NCI-H1105 (cell line): ENCODE measurements at places on chromosomes 3 and 15.

- no peak for DNase-seq
Measured at GRCh38 chr3:78087134-78087533, 1047.2 kb downstream of the ROBO2 start.

DNA sequence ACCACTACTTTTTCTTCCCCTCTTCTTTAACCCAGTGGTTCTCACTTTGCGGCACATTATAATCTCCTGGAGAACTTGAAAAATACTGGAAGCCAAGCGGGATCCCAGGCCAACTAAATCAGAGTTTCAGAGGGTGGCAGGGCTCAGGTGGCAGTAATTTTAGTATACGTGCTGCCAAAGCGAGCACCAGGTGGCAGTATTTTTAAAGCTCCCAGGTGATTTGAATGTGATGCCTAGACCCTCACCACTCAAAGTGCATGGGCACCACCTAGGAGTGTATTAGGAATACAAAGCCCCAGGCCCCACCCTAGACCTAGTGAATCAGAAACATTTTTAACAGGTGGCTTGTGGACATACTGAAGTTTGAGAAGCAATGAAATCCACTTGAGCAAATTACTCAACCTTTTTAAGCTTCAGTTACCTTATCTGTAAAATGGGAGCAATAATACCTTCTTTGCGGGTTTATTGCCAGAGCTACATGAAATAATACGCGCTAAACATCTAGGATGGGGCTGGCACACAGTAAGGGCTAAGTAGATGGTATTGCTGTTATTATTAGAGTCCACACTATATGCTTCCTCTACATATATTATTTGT is 8.3 kb downstream of the B3GALNT1 start:
- DNase-seq: peak; percentile 24

GRCh38 chr3:12352253-12352652 is 63.4 kb downstream of the PPARG start:
- DNase-seq: no peak

DNA sequence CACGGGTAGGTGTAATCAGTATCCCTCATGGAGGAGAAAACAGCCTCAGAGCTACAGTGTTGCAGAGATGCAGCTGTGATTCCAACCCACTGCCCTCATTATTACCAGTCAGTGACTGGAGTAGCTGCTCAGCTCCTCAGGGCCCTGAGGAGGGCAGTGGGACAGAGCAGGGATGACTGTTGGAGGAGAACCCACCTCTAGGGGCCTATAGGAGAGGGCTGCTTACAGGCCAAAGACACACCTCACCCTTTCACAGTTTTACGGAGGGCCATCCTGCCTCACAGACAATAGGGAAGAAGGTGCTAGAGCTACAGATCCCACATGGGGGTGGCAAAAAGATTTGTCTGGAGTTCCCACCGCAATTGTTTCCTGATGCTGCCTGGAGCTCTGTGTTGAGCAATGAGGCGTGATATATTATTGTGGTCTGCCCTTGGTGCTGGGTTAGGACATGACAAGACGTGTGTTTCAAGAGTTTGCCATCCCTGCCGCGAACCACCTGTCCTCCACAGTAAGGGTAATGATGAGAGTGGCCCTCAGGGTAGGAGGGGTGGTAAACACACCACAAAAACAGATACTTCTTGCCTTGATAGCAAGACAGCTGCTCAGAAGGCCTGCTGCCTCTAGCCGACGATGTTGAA is 140.5 kb upstream of the TPM1 start:
- no peak for DNase-seq

GRCh38 chr3:100082714-100083113 is 31.6 kb downstream of the FILIP1L start:
- DNase-seq: no peak

- DNase-seq: no peak
Measured at GRCh38 chr15:90084876-90085423, 17.3 kb downstream of the IDH2 start.

DNA sequence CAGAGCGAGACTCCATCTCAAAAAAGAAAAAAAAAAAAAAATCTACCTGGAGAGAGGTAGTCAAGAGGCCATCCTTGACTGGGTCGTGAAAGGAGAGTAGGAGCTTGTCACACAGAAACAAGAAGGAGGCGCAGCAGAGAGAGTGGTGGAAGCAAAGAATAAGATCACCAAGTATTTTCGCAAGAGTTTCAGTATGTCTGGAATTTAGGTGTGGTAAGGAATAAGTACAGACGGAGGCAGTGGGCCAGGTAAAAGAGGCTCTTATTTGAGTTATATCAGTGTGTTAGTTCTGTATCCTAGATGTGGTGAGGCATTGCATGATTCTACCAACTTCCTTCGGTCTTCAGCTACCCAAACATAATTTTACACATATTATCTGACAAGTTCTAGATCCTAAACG is 14.6 kb upstream of the ATP10A start:
- DNase-seq: no peak

DNA sequence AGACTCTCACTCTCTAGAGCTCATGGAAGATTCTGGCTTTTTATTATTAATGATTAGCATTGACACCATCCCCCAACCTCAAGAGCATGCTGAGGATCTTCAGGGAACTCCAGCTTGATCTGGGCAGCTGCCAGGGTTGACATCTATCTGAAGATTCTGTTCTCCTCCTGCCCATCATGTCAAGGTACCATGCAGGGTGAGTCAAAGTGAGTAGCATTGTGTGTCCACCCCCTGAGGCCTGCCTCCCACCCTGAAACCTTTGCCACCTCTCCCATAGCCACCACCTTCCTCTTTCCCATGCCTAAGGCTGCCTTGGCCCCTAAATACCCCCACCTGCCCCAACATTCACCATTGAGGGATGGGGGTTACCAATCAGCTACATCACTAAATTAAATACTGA is 70.1 kb upstream of the SLCO3A1 start:
- DNase-seq: no peak

DNA sequence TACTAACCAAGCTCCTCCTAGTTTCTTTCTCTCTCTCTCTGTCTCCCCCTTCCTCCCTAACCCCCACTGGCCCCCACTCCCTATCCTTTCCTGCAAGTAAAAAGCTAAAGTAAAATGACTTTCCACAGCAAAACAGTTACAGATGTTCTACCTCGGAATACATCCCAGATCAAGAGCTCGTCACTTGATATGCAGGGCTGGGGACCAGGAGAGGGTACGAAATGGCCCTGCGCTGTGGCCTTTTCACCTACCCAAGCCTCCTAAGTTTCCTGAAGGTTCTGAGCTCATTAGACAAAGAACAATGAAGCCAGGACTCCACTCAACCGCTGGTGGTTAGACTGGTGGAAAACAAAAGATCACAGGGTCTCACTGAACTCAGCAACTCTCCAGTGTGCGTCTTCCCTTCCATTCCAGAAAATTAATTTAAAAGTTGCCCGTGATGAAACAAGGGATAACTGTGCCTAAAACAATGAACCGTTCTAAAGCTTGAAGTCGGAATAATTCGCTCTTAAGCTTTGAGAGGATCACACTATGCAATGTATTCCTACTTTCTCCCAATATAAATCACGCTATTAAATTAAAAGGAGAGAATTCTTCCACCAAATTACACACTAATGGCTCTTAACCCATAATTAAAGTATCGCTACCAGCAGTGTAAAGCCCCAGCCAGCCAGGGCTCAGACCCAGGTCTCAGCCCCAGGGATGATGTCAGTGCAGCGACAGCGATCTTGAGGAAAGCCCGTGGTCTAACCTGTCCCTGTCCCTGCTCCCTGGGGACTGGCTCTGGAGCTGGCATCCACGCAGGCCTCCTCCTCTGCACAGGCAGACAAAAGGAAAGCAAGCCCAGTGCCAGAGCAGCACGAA is 5.0 kb downstream of the VGLL4 start:
- no peak for DNase-seq

GRCh38 chr15:56244811-56245576 is 1.3 kb upstream of the RFX7 start:
- DNase-seq: no peak

DNA sequence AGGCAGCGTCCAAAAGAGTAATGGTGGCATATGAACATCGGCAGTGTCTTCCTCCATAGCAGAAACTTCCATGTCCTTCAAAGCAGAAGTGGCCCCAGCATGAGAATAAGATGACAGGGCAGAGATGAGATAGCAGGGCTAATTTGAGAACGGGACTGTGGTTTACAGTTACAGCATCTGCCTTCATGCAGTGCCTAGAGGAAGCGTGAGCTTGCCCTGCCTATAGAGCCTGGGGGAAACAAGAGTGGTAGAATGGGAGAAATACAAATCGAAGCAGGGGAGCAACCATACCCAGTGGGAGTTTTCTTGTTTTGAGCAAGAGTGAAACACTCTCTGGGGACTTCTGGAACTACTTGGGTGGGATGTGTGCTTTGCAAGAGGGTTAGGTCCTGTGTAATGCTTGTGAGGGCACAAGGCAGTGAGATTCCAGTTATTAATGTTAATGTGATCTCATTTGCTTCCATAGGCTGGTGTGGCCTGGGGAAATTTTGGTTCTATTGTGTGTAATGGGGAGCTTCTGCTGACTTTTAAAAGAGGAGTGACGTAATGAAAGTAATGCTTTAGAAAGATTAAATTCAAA is 616.9 kb downstream of the ZIC1 start:
- DNase-seq: no peak

GRCh38 chr15:81274255-81274654 is 49.7 kb downstream of the STARD5 start:
- no peak for DNase-seq

- no peak for DNase-seq
Measured at GRCh38 chr15:39317225-39317624, 263.7 kb upstream of the THBS1 start.

- no peak for DNase-seq
Measured at GRCh38 chr3:41608347-41608746, 353.6 kb downstream of the ULK4 start.

- no peak for DNase-seq
Measured at GRCh38 chr3:171329746-171330145, 130.5 kb downstream of the TNIK start.

DNA sequence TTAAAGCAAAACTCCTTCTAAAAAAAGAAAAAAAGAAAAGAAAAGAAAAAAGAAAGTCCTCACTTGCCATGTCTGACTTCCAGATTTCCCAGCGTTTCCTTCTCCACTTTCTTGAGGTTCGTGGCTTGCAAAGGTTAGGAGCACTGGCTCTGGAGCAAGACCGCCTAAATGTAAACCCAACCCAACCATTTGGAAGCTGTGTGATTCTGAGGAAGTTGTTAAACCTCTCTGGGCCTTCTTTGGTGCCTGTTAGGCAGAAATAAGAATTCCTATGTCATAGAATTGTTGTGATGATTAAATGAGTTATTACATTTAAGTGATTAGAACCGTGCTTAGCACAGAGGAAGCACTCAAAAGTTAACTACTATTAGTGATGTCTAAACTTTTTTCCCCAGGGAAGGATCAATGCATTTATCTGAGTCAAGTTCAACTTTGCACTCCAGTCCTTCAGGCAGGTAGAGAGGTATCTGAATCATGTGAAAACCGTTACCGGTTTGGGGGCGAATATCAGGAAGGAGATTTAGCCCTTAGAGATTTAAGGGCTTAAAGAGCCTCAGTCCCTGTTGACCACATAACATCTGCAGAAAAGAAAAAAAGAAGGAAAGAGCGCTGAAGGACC is 78.3 kb upstream of the HES1 start:
- no peak for DNase-seq

DNA sequence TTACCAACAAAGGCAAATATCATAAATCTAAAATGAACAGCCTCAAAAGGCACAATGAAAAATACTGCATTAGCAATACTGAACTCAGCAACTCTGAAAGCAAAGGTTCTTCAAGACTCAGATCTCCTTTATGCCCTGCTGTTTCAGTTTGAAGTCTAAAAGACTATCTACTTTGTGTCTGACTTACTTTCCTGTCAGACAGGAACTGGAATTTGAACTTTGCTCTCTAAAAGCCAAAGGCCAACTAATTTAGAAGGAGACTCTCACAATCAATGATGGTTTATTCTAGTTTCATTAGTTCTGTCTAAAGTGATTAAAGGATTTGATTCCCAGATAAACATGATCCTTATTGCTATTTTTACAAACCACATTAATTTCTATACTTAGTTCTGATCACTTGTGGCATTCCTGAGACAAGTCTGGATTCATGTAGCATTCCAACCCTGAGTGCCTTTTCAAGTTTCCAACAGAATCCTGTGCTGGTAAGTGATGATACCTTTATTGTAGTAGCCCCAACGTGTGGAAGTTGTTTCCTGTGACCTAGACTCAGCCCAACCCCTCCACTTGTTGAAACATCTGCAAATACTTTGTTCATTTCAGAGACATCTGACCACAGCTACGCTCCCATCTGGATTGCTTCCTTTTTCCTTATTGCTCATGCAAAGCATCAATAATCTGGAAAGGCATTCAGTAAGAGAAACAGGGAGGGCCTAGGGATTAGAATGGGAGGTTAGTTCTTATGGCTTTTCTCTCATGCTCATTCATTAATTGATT is 14.9 kb upstream of the LEKR1 start:
- no peak for DNase-seq

- DNase-seq: no peak
Measured at GRCh38 chr3:188146219-188146618, 7.7 kb upstream of the LPP start.

DNA sequence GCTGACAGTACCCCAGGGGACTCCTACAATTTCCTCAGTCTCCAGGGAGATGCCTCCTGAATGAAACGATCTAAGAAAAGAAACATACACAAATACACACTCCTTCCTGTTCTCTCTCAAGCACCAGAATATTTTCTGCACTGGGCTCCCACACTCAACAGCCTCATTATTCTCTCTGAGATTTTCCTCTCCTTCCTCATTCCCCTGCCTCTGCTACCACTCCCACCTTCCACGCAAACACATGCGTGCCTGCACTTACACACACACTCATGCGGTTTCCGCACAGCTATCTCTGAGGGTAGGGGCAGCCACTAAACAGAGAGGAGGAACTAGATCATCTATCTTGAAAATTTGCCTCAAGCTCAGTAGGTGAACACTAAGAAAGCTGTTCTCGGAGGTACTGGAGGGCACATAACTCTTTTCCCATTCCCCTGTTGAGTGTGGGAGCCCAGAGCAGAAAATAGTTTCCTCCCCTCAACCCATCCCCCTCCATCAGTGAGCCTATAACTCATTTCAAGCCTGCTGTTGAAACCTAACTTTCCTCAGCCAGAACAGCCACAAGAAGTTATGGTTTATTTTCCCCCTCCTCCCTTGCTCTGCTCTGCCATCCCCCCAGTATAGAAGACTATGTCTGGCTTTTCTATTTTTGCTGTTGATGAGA is 30.5 kb upstream of the TIPARP start:
- no peak for DNase-seq

DNA sequence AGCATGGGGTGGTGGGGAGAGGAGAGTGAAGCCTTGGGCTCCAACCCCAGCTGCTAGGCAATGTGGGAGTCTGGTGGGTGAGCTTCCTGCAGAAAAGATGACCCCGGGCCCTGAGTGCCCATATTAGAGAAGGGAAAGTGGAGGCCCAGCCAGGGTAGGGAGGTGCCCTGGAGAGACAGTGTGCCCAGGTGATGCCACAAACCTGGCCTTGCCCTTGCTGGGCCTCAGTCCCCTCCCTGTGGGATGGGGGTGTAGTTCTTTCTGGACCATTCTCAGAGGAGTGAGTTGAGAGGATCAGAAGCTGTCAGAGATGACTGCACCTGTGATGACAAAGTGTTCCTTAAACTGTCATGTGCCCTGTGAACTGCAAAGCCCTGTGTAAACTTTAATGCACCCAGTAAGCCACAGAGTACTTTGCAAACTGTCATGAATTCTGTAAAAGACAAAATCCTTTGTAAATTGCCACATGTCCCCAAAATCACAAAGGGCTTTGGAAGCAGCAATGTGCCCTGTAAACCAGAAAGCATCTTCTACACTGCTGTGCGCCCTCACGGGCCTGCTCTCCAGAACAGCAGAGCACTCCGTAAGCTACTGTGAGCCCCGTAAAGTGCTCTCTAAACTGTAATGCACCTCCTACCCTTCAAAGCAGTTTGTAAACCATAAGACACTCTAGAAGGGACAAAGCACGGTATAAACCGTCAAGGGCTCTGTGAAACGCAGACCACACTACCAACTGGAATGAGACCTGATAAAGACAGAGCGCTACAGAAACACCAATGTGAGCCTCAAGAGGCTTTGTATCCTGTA is 51.3 kb upstream of the FGD5 start:
- DNase-seq: no peak
